ENCODE measurements at places on chromosomes 1 and 21.

- DNase-seq, result no peak
Observed at GRCh38 chr1:113282893-113283285, 107.4 kb upstream of the MAGI3 start.

DNA sequence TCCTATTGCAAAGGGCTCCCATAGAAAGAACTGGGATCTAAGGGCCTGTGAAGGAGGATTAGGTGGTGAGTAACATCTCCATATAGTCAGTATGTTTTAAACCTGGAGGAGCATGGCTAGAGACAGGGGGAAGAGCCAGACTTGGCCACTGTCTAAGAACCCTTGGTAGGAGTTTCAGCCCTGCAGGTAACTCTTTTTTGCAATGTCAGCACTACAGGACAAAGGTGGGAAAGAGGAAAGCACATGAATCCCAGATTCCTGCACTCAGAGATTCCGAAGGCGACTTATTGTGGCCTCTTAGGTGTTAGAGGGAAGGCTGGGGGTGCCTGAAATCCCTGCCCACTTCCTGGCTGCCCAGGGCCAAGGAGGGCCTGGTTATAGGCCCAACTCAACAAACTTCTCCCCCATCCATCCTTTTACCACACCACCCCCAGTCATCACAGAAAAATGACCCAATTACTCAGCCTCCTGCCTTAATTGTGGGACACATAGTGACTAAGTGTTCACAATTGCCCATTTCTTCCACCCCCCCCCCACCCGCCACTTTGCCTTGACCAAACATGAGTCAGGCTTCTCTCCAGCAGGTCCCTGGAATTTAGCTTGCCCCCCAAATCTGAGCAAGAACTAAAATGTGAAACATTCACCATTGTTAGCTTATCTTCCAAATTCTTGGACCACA lies 1.9 kb upstream of the NTNG1 start:
- no peak for DNase-seq

DNA sequence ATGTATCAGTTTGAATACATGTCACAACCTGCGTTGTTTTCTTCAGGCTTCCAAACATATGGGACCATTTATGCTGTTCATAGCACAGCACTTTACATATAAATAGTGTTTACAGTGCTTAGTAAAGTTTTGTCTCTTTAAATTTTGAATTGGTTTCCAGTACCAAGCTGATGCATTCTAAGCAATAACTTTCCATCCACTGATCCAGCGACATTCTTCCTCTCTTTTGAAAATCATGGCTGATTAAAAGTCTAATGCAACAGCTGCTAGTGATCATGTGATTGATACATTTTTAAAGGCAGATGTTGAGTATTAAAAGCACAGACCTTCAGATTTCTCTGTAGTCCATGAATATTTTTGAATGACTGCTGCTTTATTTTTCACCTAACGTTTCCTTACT lies 154.9 kb downstream of the PTPRC start:
- DNase-seq, result no peak

GRCh38 chr1:116375887-116376728 lies 3.1 kb downstream of the ATP1A1 start:
- no peak for DNase-seq

DNA sequence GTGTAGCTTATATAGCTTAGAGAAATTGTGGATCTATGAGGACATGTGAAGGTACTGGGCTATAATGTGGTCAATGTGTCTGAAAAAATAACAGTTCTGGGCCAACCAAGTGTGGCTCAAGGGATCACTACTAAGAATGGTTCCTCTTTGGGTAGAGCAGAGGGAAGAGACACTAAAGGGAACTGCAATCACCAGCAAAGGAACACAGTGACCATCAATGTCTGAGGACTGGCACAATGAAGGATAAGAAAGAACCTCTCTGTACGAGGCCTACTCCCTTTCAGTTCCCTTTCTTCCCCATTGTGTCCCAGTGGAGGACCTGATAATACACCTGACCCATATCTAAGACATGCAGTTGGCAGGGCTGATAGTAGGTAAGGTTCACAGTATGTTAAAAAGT lies 89.9 kb upstream of the JAK1 start:
- no peak for DNase-seq
